ENCODE measurements at places on chromosomes 5 and 9.

- no peak for DNase-seq
Measured at GRCh38 chr9:88923653-88924288, 67.5 kb upstream of the S1PR3 start.

DNA sequence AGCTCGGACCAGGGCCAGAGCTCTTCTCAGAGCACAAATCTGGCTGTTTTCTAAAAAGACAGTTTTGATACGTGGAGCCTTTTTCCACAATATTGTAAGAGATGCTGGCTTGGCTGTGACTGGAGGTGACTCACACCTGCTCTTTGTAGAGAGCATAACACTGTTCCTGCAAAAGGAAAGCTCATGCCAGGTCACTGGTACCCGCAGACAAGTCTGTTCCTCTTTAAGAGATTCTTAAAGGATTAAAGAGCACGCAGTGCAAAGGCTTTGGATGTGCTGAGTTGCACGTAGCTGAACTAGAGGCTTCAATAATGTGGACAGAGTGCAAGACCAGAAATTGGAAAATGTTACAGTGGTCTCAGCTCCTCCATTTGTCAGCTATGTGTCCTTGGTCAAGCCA is 19.0 kb downstream of the ACTL7B start:
- DNase-seq = no peak

DNA sequence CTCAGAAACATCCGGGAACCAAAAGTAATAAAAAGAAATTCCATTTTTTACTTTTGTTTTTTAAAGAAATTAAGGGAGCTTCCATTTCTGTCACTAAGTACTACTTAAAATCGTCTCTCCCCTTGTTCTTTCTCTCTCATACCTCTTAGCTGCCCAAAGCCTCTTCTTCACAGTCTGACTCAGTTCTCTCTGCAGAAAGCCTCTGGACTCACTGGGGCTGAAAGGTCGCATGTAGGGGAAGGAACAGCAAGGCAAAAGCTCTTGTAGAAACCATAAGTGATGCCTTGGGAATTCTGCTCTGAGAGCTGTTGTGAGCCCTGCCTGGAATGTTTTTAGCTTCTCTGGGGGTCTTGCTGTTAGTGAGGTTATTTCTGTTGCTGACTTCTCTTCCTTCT is 100.8 kb upstream of the RANBP3L start:
- DNase-seq = no peak

- DNase-seq = no peak
Measured at GRCh38 chr5:148230240-148230639, 8.1 kb upstream of the MARCOL start.

DNA sequence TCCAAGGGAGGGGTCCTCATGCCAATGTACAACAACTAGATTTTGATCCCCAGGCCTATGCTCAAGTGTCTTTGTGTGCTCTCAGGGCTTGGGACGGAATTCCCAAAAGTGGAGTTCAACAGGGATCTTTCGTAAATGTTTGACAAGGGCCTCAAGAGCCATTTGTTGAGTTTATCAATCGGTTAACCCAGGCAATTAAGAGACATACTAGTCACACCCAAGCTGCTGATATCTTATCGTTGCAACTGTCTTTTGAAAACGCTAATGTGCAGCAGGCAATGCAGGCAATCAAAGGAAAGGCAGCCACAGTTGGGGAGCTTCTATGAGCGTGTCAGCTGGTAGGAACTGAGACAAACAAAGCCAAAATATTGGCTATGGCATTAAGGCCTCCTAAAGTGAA is 161.2 kb downstream of the CPLANE1 start:
- no peak for DNase-seq

- DNase-seq = no peak
Measured at GRCh38 chr5:65672796-65673195, 48.0 kb downstream of the SHLD3 start.

DNA sequence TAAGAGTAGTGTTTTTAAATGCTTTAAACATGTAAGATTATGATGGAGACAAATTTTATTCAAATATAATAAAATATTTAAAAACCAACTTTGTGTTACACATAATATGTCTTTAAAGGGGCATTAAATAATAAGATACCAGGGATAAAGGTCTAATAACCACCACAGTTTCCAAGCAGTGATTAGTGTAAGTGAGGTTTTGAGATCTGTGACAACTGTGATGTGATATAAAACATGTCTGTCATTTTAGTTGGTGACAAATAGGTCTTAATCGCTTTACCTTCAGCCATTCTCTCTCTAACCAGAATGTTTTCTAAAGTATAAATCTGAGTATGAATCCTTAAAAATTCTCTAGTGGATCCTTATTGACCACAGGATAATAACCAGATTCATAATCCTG is 28.1 kb downstream of the PPIP5K2 start:
- DNase-seq = no peak

DNA sequence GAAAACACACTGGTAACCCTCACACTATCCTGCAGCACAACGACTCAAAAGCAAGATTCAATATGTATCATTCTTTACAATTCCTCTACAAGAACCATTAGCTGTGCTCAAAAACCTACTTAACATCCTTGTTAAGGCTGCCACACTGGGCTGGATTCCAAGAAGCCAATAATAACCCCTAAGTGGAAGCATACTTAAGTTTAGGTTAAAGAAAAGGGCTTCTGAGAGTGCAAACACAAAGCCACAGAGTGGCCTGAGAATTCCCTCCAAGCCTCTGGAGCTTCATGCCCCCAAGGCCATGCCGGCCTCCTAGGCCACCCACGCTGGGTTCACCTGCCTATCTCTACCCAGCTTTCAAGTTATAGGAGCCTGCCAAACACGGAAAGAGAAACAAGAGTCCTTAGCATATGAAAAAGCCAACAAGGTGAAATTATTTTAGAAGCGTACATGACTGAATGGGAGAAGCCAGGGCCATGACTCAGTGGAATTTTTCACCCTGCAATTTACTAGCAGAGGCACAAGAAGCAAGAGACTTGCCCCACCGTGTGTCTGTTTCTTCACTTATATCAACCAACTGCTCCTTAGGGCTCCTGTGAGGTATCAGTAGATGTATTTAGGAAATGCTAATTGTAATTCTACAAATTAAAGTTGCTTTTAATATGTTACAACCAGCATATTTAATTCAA is 293.0 kb downstream of the SPOCK1 start:
- no peak for DNase-seq

DNA sequence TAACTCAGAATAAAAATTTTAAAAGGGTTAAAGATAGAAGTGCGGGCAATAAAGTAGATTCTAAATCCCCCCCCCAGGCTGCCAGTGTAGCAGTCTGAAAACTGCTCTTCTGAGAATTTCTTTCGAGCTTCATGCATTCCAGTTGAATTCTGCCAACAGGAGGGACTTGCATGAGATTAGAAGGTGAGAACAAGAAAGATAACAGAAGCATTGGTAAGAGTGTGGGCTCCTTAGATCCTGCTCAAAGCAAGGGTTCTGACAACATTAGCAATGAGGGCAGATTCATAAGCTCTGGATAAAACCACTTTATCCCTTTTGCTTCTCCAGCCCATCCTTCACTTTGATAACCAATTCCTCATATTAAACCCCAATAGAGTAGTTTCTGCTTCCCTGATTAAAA is 235.9 kb upstream of the CDH6 start:
- DNase-seq = no peak

DNA sequence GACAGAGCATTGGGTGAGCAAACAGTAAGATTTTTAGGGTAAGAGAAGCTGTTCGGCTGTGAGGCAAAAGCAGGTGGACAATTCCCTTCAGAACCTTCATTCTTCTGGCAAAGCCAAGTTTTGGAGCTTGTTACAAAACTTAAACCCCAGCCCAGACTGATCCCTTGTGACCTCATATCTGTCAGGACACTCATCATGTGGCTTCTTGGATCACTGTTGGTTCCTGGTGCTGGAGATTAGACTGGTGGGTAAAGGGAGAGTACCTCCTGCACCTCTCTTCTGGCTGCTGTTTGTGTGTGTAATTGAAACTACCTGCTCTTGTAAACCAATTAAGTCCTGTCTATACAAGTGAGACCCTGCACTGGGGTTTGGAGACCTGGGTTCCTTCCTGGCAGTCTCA is 21.0 kb downstream of the LARP1 start:
- no peak for DNase-seq

- DNase-seq = no peak
Measured at GRCh38 chr9:131736431-131736830, 3.4 kb downstream of the RAPGEF1 start.

GRCh38 chr5:79263-79662 is 12.7 kb upstream of the PLEKHG4B start:
- no peak for DNase-seq

GRCh38 chr9:20981486-20981885 is 50.0 kb downstream of the HACD4 start:
- DNase-seq = no peak

GRCh38 chr9:15354713-15355112 is 47.7 kb upstream of the TTC39B start:
- DNase-seq = no peak

DNA sequence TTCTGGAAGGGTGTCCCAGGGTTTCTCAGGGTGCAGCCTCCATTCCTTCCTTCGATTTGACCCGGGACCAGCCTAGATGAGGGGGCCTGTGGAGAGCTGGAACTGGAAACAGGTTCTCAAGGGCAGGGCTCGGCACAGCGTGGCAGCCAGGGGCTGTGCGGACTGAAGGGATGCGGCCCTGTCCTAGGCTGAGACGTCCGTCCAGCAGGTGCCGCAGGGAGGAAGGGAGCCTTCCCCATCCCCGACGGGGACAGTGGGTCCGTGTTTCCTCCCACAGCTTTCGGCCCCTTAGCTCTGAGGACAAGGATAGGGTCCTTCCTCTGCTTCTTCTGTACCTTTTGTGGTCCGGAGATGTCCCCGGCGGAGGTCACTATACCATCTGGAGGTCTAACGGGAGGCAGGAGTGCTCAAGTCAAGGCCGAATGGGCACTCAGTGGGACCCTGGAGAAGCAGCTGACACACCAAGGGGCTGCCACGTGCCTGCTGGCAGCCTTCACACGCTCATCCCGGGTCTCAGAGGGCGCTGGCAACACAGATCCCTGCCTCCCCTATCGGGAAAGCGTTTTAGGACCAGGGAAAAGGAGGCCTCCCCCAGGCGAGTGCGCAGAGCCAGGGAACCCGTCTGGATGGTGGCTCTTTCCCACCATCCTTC is 49.9 kb downstream of the USP20 start:
- no peak for DNase-seq

GRCh38 chr5:177445052-177445916 is 1.3 kb upstream of the PRR7 start:
- no peak for DNase-seq

DNA sequence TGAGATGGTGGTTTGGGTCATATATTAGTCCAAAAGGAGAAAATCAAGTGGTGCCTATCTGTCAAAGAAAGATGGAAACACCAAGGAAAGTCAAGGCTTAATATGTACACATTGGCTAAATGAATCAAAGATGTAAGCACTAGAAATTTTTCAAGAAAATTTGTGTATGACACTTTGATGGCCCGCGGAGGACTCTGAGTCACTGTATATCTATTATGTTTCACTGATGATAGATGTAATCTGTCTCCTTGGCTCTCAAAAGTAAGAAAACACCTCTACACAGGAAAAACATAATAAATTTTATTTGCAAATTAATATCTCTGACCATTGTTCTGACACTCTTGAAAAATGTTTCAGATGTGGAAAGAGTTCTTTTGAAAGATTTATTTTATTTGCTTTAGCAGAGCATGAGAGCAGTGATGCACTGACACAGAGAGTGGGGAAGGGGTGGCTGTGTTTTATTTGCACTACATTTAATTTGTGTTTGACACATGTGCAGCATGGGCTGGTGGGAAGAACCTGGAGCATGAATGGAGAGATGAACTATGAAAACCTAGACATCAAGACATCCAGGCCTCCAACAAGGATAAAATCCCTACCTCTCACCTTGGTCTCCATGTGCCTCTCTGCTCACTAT is 180.8 kb upstream of the GAS1 start:
- DNase-seq = no peak

DNA sequence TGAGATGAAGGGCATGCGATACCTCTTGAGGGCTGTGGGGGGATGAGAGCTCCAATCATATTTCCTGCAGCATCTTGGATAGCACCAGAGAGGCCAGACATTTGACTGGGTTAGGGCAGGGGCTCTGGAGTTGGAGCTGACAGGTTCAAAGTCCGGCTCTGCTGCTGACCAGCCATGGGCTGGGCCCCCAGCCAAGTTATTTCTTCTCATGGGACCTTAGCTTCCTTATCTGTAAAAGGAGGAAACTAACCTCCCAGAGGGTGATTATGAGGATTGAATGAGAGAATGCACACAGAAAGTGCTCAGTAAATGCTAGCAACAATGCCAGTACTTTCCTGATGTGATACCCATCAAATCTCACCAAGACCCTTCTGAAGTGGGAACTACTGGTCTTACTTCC is 65.2 kb upstream of the SLC25A51 start:
- no peak for DNase-seq

DNA sequence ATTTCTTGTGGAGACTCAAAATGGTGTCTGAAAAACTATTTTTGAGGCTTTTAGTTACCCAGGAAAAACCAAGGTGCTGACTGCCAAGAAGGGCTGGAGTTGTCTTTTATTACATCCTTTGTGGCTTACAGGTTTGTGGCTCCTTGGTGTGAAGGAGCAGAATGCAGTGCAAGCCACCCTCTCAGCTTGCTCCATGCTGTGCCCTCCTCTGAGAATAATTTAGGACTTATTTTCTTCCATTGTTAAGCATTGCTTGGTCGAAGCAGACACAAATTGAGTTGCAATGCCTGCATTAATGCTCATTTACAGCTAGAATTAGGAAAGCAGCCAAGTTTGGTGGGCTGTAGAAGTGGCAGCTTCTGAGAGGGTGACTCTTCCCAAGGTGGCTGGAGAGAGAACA is 272.2 kb downstream of the KIF4B start:
- DNase-seq = no peak

GRCh38 chr9:117286245-117286644 is 128.6 kb downstream of the ASTN2 start:
- DNase-seq = no peak

DNA sequence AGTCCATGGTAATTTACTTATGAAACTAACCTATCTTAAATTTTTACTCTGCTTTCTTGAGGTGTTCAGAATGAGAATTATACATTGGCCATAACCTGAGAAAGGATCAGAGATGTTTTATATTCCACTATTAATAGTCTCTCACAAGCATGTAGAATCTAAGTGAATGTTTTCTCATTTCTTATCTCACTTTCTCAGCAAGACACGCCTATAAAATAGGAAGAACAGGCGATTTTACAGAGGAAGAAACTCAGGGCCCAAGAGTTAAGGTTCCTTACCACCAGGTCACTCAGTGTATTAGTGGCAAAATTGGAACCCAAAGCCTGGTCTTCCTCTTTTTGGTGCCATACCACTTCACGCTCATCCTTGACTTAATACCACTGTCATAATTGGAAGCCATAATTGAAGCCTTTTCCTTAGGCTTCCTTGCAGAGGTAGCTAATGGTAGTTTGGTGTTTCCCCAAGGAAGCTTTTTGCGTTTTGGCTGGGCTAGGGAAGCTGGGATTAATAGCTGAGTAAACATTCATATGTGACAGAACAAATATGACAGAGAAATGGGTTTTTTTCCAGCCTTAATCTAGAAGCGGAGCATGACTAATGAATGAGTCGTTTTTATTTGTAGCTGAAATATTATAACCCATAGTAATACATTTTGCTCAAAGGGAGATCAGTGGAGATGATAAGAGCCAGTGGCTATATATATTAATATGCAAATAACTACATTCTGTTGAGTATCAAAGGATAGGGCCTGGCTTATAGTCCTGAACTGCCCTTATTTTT is 16.9 kb downstream of the HMGXB3 start:
- DNase-seq = no peak
